Stimulated activated CD4-positive, alpha-beta T cell treated with anti-CD3 and anti-CD28 coated beads, Interleukin-1b, Interleukin-23, amount 100 ng/mL, for 1 hour (primary cell): ENCODE measurements at places on chromosomes 4 and X.

- no peak for DNase-seq
Observed at GRCh38 chr4:15779306-15779705, 1.2 kb downstream of the CD38 start.

DNA sequence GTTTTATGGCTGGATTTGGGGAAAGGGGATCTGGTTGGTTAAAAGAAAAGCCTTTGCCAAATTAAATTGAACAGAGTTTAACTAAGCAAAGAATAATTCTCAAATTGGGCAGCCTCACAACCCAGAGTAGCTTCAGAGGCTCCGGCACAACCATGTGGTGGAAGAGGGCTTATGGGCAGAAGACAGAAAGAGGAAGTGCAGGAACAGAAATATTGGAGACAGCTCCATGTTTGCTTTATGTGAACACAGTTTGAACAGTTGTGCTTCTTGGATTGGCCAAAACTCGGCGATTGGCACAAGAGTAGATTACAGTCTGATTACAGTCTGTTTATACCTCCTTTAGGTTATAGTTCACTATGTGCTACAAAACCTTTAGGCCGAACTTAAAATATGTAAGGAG, 562.7 kb downstream of the TRIML1 start:
- no peak for DNase-seq

DNA sequence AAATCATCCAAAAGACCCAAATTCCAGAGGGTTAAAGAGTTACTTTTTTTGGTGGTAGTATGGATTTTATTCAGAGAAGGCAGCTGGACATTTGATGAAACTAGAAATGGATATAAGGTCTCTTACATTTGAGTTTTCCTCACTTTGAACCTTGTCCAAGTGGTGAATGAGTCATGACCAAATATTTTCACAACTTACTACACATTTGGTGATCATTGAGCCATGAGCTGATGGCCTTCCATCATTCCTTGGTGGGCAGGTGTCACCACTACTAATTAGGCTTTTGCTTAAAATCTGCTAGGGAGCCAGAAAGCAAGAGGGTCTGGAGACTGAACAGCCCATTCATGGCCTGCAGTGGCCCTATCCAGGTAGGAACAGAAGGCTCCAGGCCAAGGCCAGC, 620.2 kb upstream of the INTU start:
- no peak for DNase-seq

GRCh38 chrX:134622056-134622812, 36.0 kb downstream of the PLAC1 start:
- DNase-seq = no peak

- no peak for DNase-seq
Observed at GRCh38 chr4:182648766-182649165, 268.4 kb downstream of the DCTD start.
